ENCODE measurements at places on chromosomes 4 and X.

DNA sequence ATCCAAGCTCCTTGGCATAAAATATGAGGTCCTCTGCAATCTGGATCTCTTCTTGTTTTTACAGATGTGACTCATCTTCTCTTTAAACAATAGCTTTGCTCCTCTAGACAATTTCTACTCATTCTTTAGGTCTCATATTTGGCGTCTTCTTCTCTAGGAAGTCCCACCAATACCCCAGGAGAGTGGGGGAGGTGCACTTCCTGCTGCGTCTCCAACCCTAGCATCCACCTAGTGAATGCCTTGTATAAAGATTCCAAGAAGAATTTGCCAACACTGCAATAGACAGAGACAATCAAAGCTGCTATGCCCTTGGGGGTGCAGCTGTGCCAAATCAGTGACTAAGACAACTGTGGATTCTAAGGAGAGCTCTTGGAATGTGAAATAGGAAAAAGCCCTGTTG lies 45.7 kb upstream of the SLC10A7 start:
- DNase-seq, result no peak

DNA sequence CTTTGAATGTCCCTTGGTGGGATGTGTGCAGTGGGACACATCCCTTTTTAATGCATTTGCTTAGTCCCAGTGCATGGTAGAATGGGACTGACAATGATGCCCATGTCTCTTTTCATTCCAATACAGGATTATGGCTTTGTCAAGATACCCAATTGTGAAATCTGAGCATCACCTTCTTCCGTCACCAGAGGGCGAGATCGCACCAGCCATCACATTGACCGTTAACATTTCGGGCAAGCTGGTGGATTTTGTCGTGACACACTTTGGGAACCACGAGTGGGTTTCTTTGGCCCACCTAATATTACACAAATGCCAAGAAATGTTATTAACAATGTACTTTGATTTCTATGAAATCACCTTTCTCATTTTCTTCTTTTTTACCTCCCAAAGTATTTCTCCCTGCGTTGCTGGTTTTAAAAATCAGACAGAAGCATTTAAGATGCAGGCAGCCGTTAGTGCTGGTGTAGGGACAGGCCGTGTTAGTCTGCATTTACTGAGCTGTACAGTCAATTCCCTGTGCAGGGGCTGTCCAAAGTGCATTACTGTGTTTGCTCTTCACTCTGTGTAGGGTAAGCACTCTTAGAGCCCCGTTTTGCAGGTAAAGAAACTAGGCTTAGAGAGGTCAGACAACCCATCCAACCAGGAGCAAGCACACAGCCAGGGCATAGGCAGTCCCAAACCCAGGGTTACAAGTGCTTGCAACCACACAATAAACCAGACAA lies 46.5 kb downstream of the CWH43 start:
- peak; percentile 15 for DNase-seq

GRCh38 chr4:173507471-173508385 lies 22.3 kb downstream of the HAND2 start:
- peak; percentile 61 for DNase-seq

DNA sequence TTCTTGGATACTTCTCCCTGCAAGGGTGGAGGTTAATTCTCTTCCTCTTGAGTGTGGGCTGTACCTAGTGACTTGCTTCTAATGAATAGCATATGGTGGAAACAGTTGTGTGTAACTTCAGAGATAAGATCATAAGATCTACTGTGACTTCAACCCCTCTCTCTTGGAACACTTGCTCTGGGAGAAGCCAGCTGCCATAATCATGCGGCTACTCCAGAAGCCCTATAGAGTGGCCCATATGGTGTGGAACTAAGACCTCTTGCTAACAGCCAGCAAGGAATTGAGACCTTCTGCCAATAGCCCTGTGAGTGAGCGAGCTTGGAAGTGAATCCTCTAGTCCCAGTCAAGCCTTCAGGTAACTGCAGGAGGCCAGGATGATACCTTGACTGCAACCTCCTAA lies 81.1 kb downstream of the RBMX2 start:
- no peak for DNase-seq

DNA sequence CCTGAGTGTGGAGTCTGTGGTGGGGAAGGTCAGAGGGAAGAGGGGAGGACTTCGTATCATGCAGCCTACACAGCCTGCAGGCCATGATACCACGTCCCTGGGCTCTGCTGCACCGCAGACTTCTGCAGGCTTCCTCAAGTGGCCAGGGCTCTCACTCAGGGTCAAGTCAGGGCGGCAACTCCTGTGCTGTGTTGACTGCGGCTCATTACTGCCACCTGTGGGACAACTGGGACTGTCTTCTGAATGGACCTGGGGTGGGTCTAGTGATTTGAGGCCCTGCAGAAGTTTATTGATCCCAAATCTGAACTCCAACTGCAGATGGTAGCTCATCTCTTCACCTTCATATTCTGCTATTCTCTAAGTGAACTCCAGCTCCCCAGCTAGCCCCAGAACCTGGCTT lies 167.1 kb downstream of the NSUN7 start:
- DNase-seq, result peak; percentile 74

DNA sequence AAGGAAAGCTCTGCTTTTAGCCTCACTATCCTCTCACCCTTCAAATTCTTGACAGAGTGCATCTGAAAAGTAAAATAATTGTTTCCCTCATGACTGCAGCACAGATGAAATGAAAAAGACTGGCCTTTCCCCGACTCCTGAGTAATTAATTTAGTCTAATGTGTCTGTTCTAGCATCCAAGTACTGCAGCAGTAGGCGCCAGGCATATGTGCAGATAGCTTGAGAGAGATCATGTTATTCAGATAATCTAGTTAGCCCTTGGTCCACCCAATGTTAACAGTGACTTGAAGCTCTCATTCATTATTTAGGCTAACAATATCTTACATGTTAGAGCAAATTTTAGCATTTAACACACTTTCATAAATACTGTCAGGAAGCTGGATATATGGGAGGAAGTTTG lies 54.0 kb downstream of the MAP9 start:
- no peak for DNase-seq

GRCh38 chrX:9597361-9598035 lies 132.6 kb downstream of the TBL1X start:
- DNase-seq, result no peak

- no peak for DNase-seq
Measured at GRCh38 chr4:166195101-166195500, 322.1 kb downstream of the TLL1 start.

- no peak for DNase-seq
Measured at GRCh38 chrX:17470136-17470535, 95.1 kb downstream of the NHS start.

- DNase-seq, result no peak
Measured at GRCh38 chr4:139184129-139184528, 7.1 kb upstream of the ELF2 start.

DNA sequence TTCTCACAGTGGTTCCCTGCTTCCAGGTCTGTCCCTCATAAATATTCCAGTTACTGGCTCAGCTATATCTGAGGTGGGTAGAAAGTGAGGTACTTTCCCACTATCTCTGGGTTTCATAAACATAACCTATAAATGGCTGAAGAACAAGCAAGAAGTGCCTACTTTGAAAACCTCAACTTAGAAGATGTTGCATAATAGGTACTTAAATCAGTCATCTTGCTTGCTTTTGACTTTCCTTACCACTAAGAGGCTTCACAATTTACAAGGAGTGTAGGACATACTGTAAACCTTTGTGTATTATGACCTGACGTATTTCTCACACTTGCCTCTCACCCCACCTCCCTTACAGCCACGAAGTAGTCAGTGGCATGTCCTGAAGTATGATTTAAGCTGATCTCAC lies 145.9 kb downstream of the PCDH19 start:
- no peak for DNase-seq

DNA sequence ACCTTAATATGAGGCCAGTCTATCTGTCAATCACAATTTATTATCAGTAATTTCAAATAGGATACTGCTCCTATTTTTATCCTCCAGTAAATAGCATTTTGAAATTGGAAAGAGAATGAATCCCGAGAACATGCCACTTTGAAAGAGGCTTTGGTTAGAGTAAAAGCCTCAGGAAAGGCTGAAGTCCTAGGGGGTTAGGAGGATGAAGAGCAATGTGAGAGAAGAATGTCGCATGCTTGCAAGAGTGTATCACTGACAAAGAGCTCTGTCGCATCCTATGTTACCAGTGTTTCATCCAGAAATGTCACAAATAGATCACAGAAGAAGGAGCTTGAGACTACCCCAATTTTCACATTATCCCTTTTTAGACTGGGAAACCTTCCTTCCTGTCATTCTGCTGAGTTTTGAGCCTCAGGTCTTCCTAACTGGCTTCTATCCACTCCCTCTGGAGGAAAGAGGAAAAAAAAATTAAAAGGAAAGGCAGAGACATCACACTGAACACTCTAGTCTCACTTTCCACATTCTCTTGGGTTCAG lies 39.8 kb downstream of the GPM6A start:
- peak; percentile 10 for DNase-seq

GRCh38 chr4:125392694-125393093 lies 77.9 kb downstream of the FAT4 start:
- no peak for DNase-seq

DNA sequence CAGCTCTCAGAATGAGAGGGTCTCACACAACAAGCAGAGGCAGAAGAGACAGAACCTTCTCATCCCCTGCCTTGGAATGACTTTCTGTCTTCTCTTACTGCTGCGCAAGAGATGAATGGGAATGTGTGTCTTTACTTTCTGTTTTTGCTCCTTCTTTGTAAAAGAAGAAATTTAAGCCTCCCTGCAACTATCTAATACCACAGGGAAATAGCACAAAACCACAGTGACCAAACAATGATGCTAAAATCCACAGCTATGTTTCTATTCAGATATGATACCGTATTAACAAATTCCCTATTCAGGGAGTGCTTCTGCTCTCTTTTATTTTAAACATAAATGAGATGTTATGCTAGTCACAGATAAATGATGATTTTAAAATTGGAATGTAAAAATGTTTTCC lies 173.8 kb upstream of the RAI2 start:
- DNase-seq, result no peak

- DNase-seq, result no peak
Measured at GRCh38 chr4:52001616-52002015, 18.5 kb downstream of the LRRC66 start.

DNA sequence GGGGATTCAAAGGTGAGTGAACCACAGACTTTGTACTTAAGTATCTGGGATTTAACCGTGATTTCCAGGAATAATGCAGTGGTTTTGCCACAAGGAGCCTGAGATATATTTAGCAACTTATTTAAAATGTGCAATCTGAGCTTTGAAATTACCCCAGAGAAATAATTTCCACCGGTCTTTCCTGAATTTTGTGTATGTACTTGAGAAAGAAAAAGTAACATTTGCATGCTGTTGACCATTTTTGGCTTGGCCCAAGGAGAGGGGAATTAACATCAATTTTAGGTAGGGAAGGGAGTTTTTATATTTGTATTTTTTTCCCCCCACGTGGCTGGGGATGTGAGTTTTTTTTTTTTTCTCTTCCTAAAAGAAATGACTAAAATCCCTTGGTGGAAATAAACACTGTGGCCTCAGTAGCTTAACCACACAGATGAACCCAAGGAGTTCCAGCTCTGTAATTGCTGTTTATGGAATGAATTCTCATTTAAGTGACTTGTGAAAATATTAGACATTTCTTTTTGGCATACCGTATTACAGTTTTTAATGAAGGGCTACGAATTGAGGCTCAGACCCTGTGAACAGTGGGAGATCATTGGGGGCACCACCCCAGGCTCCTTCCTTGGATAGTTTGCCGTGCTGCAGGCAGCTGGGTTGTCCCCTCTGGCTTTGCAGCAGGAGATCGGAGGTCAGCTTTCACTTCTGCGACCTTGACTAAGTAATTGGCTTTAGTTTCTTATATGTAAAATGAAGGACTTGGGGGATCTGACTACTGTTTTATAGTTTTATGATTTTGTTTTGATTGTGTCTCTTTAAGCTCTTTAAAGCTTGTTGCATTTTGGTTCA lies 116.1 kb downstream of the ARHGAP10 start:
- no peak for DNase-seq

DNA sequence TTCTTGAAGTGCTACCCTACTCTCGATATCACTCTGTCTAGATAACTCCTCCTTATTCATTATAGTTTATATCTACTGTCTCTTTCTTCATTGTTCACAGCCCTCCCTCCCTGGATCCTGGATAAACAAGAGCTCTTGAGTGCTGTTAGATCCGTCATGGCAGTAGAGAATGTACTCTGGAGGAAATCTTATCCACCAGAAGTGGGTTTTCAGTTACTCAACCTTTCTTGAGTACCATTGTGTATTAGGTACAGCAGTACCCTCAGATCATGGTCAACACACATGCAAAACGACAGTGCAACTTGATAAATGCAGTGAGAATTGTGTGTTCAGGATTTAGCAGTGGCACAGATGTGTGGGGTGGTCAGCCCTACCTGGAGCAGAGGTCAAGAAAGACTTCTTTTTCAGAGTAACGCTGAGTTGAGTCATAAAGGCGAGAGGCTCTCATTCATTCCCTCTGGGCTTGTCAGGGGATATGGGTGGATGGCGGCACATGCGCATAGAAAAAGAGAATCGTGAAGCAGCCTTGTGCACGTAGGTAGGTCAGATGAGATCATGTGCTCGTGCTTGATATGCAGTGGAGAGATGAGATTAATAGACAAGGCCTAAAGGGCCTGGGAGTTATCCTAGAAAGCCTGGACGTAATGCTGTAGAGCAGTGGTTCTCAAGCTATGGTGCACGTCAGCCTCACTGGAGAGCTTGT lies 89.5 kb downstream of the SNX25 start:
- DNase-seq, result no peak

DNA sequence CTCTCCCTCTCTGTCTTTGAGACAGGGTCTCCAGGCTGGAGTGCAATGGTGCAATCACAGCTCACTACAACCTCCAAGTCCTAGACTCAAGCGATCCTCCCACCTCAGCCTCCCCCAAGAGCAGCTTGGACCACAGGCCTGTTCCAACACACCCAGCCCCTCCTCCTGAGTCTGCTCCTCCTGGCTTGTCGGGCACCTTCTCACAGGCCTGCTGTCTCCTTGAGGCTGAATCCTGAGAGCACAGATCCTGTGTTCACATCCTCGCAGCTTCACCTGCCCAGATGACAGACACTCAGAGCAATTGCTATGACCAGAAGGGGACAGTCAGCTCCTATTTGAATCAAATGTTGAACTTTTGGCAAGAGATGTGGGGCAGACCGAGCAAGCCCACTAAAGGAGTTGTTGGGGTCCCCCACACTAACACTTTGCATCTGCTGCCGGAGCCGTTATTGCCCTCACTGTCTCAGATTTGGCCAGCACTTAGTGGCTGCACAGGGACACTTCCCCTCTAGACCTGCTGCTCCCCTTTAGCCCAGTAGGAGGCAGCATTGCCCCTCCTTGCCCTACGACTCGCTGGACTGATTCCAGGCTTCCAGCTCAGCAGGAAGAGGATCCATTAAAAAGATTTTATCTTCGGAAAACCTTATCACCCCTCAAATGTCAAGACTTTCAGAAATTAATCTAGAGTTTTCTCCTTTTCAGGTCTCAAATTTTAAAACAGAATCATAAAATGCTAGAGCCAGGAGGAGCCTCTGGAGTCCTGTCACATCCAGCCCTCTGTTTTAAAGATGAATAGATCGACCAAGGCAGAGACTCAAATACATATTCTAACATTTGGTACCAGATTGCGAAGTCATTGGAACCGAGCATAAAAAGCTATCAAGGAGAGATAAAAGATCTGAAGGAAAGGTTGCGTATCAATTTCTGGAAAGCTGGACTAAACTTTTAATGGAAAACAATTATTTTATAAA lies 113.7 kb downstream of the USP46 start:
- peak; percentile 88 for DNase-seq

- DNase-seq, result peak; percentile 86
Measured at GRCh38 chrX:101348452-101349192, at the start of gene TIMM8A. TSS of gene TIMM8A (minus strand) at chrX:101348742. CDS start at chrX:101348664, 78 bp downstream.

- no peak for DNase-seq
Measured at GRCh38 chr4:155512817-155513216, 136.1 kb upstream of the MAP9 start.

- DNase-seq, result no peak
Measured at GRCh38 chr4:175871774-175872405, 59.8 kb upstream of the GPM6A start.

- DNase-seq, result no peak
Measured at GRCh38 chr4:128958194-128958593, 135.1 kb downstream of the SCLT1 start.
